ENCODE measurements at places on chromosomes 4 and X.

DNA sequence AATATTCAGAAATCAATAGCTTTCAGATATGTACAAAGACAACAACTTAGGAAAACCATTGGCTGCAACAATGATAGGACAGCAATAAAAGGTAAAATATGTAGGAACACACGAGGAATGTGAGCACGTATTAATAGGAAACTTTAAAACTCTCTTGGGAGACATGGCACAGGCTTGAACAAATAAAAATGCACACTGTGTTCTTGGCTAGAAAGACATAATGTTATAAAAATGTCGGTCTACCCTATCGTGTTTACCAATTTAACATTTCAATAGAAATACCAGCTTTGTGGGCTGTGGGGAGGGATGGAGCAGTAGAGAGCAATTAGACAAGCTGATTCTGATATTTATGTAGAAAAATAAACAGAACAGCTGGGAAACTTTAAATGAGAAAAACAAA, 69.0 kb upstream of the FAM9B start:
- no peak for DNase-seq

- DNase-seq, result no peak
Measured at GRCh38 chrX:103614999-103615398, 7.2 kb downstream of the TCEAL3 start.

- DNase-seq, result no peak
Measured at GRCh38 chrX:25536307-25536970, 520.7 kb upstream of the ARX start.

GRCh38 chr4:68249434-68249833, 3.9 kb upstream of the TMPRSS11B start:
- DNase-seq, result no peak

- DNase-seq, result no peak
Measured at GRCh38 chr4:116024954-116025708, 911.7 kb upstream of the NDST4 start.

GRCh38 chr4:47525154-47525819, 40.2 kb downstream of the ATP10D start:
- no peak for DNase-seq

GRCh38 chr4:40536032-40536431, 93.6 kb downstream of the RBM47 start:
- no peak for DNase-seq

DNA sequence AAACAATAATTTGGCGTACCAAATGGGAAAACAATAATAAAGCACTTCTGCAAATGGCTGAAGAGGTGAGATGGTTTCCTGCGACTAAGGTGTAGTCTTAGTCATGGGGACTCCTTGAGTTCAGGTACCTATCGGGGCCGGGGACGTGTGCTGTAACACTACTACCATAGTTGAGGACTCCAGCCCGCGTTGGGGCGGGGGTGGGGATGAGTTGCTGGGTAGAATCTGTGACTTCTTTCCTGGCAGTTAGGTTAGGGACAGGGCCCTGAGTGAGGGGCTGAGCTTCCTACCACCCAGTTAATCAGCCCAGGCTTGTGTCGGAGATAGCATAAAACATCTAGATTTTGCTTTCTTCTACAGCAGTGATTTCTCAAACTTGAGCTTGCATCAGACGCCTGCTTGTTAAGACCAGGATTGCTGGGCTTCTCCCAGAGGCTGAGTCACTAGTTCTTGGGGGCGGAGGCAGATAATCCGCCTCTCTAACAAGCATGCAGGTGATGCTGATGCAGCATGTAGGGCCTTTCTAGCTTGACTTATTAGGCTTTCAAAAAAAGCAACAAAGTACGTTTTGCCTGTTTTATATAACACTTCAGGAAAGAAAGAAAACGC, 30.2 kb downstream of the RBBP7 start:
- no peak for DNase-seq

- no peak for DNase-seq
Measured at GRCh38 chrX:7133050-7133440, 14.5 kb upstream of the STS start.

GRCh38 chrX:31656013-31656412, 584.2 kb upstream of the FTHL17 start:
- no peak for DNase-seq

- DNase-seq, result no peak
Measured at GRCh38 chr4:24551492-24552289, 32.7 kb downstream of the DHX15 start.

- no peak for DNase-seq
Measured at GRCh38 chrX:23779025-23779424, 3.9 kb upstream of the SAT1 start.
